ENCODE measurements at places on chromosomes 4 and X. TPM values are rescaled to one million over a fixed set of nuclear protein-coding genes. Genes with fewer than 3 reads are reported as not detected.

DNA sequence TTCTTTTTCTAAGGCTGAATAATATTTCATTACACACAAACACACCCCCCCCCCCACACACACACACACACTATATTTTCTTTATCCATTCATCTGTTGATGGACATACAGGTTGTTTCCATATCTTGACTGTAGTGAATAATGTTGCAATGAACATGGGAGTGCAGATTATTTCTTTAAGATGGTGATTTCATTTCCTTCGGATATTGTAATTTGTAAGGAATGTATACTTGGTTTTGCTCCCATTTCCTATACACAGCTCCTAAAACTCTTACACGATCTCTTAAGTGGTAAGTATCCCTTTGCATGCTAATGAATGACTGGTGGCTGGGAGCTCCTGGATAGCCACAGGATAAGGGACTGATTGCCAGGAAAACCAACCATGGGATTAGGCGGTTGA, 14.7 kb upstream of the RBMXL3 start:
- H3K36me3 ChIP-seq: no peaks in the 10 kb centered on the region
- H3K27ac ChIP-seq: no peak overlapping the region
- no peak overlapping the region for H3K4me3 ChIP-seq
- H3K4me1 ChIP-seq: no peaks in the 10 kb centered on the region
- peaks cover 2% of the 10 kb centered on the region for H3K27me3 ChIP-seq

GRCh38 chr4:188911199-188911598, 772.0 kb downstream of the TRIML1 start:
- H3K36me3 ChIP-seq: no peaks in the 10 kb centered on the region
- DNase-seq: no peak
- H3K4me3 ChIP-seq: no peak overlapping the region
- no peaks in the 10 kb centered on the region for H3K4me1 ChIP-seq
- no peaks in the 10 kb centered on the region for H3K27me3 ChIP-seq
- H3K27ac ChIP-seq: no peak overlapping the region

DNA sequence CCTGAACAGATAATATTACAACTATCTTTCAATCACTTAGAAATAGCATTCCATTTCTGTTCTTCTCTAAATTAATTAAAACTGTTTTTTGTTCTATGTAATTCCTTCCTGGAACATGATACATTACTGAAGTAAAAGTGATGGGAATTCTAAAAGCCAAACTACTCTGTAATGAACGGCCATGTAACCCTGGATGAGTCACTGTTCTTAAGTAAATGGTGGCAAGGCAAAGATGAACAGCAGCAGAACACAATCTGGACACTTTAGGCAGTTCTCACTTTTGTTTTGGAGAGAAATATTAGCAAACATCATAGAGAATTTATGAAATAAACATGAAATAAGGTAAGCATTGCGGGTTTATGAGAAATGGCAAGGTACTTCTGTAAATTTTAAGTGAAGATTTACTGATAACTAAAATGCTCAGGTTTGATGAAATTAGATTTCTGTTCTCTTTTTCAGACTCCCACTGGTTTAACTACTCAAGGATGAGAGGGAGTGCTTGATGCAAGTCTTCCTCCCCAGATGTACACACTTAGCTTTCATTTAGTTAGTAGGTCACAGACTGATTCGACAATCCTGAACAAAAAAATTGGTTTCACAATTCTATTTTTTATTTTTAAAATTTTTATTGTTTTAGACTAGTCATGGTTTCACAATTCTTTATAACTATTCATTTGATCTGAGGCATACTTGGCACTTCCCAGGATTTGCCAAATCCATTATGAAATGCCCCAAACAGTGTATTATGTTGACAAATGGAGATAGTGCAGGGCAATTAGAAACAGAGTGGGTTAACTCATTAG, 964 bp upstream of the GPR82 start:
- H3K4me3 ChIP-seq: peak overlapping the region; percentile 72
- H3K27me3 ChIP-seq: no peaks in the 10 kb centered on the region
- peaks cover 42% of the 10 kb centered on the region for H3K4me1 ChIP-seq
- peaks cover 35% of the 10 kb centered on the region for H3K36me3 ChIP-seq
- H3K27ac ChIP-seq: peak overlapping the region; percentile 78
- DNase-seq: no peak

DNA sequence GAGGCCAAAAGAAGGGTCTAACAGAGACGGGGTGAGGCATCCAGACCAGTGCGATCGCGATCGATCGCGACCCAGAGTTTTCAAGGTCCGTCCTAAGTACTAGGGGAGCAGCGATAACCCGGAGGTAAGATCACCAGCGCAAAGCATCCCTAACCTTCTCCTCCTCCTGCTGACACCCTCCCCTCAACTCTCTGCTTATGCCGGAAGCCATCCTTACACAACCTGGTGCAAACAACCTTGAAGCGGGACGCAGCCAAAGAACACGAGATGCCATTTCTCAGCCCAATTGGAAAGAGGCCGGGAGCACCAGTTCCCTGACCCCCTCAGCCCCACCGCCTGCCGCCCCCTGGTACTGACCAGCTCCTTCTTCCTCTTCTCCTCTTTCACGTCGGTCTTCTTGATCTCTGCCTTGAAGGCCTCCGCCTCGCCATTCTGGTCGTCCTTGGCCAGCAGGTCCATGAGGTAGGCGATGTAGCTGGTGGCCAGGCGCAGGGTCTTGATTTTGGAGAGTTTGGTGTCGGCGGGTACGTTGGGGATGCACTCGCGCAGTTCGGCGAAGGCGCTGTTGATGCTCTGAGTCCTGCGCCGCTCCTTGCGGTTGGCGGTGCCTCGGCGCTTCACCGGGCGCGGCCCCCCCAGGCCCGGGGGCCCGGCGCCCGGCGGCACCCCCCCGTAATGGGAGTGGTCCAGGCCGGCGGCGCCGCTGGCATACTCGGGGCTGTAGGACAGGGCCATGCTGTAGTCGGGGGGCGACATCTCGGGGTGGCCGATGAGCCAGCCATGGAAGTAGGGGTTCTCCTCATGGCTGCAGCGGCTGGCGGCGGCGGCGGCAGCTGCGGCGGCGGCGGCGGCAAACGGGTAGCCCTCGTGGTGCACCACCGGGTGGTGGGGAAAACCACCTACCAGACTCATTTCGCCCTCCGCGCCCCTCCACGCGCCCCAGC, 1.4 kb downstream of the HAND2 start:
- peaks cover 7% of the 10 kb centered on the region for H3K36me3 ChIP-seq
- DNase-seq: no peak
- peaks cover 89% of the 10 kb centered on the region for H3K27me3 ChIP-seq
- H3K4me3 ChIP-seq: no peak overlapping the region

Gene SCML1
- 6.8 TPM for total RNA-seq

All from activated naive CD8-positive, alpha-beta T cell treated with anti-CD3 and anti-CD28 coated beads, Interleukin-2, amount 10 ng/mL, durations not matched to agents 7 days and 5 days (primary cell).